ENCODE measurements at places on chromosomes 2 and 18.

DNA sequence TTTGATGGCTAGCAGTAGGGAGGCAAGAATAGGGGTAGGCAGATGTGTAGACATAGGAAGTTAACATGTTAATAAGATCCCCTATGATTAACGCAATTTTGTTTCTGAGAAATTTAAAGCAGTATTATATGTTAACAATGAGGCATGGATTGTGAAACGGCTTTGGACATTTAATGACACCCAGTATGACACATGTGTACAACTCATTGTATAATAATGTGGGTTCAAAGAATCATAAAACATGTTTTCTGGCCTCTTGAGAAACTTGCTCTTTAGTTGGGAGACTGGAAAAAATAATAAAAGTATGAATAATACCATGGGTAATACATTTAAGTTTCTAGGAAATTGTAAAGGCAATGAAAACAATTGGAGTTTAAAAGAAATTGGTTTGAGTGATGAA, 332.1 kb upstream of the CDH20 start:
- DNase-seq: no peak

DNA sequence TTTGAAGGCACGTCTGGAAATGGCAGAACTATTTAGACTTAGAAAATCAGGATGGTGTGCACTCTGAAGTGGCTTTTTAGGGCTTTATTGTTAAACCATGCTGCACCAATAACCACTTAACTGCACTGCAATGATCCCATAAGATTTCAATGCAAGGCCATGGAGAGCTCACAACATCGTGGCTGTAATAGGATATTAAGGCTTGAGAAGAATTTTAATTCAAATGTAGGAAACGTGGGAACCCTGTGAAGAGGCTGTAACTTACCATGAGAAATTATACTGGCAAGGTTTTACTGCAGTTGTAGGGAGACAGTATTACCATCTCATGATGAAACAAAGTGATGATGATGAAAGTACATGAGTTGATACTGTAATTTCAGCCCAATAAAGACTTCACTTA, 242.5 kb downstream of the AFF3 start:
- no peak for DNase-seq

GRCh38 chr18:56770097-56770496, 118.9 kb downstream of the WDR7 start:
- no peak for DNase-seq

DNA sequence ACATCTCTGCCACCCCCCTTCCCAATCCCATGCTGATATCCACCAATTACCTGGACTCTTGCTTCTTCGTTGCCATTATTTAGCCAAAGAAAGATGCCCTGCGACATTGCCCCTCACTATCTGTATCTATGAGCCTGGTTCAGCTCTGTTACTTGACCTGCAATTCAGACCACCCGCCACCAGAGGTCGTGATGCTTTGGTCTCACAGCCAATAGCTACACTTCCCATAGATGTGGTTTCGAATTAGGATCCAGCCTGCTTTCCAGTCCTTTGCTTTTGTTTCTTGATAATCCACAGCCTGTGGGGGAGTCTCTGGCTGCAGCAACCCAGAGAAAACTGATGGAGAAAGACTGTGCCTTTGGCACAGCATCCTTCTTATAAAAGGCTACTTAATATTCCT, 239.4 kb downstream of the KLHL29 start:
- DNase-seq: peak; percentile 79

DNA sequence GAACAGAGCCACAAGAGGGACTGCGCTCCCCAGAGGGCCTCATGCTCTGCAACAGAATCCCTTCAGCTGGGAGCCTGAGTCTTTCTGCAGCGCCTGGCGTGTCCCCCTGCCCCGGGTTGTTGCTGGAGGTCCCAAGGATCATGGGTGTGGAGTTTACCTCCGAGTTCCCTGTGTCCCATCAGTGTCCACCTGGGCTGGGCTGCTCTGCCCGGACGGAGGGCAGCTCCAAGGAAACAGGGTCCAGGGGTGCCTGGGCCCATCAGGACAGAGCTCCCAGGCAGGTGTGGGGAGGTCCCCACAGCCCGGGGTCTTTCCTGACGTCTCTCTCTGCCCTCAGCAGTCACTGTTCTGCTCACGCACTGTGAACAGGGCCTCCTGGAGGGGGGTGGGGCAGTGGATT, 63.5 kb downstream of the EMILIN2 start:
- no peak for DNase-seq

DNA sequence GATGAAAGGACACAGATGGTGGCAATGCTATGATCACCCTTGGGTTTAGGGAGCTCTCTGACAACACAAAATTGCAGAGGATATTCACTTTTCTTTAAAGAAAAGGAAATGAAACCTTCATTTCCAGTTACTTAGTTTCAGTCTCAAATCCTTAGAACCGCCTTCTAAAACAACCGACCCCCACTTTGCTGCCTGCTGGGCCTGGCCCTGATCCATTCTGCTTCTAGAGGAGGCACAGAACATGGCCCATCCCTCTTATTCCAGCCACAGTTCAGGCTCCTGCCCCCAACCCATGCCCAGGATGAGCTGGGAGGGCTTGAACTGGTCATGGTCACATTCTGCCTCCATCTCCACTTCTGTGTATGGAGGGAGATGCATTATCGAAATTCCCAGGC, 311.6 kb downstream of the EN1 start:
- no peak for DNase-seq

Data from iPS-NIHi11 (cell line).